ENCODE measurements at places on chromosomes 16 and 17.

DNA sequence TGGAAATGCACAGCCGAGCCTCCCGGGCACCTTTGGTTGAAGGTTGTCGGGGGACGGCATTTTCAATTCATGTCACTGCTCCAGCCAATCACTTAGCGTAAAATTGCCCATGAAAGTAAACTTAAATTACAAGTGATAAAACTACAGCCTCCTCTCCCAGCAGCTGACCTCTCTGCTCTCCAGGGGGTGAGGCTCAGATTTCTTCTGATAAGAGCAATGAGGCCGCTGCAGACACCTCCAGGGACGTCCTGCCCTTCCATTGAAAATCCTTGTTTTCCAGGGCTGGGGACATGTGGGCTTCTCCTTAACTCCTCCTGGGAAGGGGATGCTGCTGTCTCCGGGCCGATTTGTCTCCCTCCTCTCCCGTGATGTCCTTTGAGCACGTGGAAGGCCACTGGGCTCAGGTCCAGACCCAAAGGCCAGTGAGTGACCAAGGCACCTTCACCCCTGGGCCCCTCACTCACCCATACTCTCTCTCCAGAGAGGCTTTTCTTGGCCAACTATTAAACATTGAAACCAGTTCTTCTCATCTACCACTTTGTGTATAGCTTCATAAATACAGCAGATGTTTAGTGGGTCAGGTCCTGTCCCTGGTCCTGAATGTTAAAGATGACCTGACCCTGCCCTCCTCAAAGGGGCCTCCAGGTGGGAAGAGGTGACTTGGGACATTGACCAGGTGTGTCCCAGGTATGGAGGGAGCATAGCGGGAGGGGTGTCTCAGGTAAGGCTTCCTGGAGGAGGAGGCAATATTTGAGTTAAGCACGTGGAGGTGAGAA lies 52.3 kb downstream of the MGAT5B start:
- no peak for DNase-seq

DNA sequence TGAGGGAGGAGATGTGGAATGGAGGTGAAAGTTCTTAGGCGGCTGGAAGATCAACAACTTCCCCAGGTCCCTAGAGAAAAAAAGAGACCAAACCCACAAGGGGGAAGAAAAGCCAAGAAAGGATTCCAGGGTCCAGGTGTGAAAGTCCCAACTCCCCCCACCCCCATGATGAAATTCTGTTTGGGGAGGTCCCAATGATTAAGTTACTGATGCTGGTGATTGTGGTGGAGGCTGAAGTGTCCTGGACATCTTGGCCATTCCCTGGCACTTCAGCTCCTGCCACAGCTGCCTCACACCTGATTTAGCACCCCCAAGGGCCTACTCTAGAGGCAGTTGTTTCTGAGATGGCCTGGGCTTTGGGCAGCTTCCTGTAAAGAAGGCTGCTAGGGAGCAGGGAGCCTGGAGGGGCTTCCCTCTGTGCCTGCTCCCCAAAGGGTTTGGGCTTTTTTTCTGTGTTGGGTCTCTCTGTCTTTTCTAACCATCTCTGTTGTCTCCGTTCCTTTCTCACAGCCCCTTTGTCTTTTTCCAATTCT lies 13.1 kb downstream of the HOXB4 start:
- no peak for DNase-seq

DNA sequence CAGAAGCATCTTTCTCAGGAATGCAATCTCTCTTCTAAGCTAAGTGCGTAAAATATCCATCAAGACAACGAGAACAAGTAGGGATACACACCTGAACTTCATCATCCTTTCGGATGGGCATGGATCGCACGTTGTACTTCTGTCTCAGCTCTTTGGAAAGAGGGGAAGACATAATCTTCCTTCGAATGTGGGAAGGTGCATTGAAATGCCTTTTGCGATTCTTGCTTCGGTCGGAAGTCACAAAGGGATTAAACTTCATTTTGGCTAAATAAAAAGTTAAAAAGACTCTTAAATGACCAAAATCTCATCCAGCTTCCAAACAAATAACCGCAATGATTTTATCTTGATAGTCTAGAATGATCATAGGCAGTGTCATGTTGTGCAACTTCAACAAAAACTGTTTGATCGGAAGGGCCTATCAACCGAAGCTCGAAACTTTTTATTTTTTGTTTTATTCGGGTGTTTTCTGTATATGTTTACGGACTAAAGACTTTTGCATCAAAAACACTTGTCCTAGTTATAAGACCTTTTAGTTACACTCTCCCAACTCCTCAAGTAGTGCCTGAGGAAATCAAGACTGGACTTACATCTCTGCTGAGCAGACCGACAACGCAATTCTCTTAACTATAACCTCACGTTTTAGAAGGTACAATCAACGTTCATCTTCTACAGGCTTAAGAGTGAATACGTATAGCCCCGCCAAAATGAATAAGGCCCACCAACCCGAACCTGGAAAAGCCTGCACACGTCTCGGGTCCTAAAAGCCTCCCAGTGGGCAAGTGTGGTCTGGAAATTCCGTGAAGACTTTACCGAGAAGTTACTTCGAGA lies 727 bp downstream of the RPL26 start:
- no peak for DNase-seq

DNA sequence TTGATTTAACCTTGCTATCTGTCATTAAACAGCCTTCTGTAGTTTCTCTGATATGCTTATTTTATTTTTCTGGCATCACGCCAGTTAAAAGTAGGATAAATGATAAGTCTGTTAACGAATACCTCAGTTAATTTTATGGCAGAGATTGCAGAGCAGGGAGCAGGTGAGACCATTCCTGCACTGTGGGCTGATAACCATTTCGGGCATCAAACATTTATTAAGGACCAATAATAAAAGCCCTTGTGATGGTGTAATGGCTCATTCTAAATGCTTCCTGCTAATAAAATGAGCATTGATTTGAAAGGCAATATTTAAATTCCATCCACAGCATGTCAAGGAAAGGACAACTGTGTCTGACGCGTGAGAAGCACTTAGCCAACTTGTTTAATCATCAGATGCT lies 94.1 kb downstream of the ASIC2 start:
- DNase-seq = no peak

DNA sequence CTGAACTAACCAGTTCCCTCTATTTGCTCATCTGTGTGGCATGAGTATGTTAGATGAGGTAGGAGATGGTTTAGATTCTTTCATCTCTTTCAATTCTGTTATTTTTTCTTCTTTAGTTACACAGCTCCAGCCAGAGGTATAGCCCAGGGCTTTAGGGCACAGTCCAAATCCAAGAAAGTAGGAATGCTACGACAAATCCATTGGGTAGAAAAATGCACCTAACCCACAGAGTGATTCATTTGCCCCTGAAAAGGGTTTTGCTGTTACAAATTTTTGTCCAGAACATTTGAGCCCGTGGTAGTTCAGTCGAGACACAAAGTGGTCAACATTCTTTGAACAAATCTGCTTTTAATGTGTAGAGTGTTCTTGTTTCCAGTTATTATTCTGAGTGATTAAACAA lies 250.7 kb downstream of the HS3ST3A1 start:
- DNase-seq = no peak

DNA sequence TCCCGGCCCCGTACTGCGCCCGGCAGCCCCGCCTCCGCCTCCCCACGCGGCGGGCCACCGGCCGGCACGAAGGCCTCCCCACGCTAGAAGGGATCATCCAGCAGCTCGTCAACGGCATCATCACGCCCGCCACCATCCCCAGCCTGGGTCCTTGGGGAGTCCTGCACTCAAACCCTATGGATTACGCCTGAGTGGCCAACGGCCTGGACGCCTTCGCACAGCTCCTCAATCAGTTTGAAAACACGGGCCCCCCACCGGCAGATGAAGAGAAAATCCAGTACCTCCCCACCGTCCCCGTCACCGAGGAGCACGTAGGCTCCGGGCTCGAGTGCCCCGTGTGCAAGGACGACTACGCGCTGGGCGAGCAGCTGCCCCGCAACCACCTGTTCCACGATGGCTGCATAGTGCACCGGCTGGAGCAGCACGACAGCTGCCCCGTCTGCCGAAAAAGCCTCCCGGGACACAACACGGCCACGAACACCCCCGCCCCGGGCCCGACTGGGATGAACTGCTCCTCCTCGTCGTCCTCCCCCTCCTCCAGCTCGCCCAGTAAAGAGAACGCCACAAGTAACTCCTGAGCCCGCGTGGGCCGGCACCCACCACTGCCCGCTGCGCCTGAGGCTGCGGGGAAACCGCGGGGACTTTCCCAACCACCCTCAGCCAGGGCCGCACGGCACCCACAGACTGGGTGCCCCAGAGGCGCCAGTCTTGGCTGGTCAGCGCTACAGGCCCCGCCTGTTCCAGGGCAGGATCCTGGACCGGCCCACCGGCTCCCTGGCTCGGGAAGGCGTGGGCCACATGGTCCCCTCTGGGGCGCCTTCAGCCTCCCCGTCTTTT lies 39.0 kb upstream of the AKAP1 start:
- DNase-seq = no peak

DNA sequence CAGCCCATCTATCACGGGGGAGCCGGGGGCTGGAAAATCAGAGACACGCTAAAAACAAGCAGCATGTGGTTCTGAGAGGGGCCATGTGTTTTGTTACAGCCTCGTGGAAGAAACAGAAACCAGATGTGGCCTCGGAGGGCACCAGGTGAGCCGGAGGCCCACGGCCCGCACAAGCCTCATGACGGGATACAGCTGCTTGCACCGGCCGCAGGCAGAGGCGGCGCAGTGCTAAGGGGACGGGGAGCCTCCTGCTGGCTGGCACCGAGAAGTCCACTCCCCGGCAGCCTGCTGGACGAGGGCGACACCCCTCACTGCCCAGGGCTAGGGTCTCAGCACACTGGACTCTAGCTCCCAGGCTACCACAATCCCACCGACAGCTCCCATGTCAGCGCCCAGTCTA lies 19.2 kb downstream of the NDUFAF8 start:
- no peak for DNase-seq

GRCh38 chr16:50381679-50382440 lies 13.1 kb upstream of the BRD7 start:
- DNase-seq = no peak

- DNase-seq = no peak
Observed at GRCh38 chr17:18027280-18027679, 11.7 kb downstream of the ATPAF2 start.

- no peak for DNase-seq
Observed at GRCh38 chr16:88705801-88706228, 393 bp downstream of the RNF166 start.

DNA sequence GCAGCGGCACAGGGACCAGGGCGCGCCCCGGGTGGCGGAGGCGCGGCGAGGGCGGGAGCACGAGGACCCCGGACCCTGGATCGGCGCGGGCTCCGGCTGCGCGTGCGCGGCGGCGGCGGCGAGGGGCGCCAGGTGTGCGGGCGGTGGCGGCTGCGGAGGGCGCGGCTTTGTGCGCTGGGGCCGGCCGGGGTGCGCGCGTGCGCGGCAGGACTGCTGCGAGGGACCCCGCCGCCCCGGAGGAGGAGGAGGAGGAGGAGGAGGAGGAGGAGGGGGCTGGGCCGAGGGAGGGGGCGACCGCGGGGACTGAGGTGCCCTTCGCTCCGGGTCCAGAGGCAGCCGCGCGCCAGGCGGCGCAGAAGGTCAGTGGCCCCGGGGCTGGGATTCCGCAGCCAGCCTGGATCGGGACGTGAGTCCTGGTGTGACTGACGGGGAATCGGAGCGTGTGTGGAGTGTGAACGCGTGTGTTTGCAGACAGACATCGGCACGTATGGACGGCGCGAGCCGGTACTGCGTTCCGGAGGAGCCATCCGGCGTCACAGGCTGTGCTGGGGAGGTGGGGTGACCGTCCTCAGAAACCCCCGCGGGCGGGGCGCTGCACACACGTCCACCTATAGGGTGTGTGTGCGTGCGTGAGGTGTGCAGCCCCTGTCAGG lies 19.5 kb upstream of the RAP1GAP2 start:
- DNase-seq = no peak

GRCh38 chr16:77359065-77359502 lies 75.8 kb downstream of the ADAMTS18 start:
- no peak for DNase-seq

DNA sequence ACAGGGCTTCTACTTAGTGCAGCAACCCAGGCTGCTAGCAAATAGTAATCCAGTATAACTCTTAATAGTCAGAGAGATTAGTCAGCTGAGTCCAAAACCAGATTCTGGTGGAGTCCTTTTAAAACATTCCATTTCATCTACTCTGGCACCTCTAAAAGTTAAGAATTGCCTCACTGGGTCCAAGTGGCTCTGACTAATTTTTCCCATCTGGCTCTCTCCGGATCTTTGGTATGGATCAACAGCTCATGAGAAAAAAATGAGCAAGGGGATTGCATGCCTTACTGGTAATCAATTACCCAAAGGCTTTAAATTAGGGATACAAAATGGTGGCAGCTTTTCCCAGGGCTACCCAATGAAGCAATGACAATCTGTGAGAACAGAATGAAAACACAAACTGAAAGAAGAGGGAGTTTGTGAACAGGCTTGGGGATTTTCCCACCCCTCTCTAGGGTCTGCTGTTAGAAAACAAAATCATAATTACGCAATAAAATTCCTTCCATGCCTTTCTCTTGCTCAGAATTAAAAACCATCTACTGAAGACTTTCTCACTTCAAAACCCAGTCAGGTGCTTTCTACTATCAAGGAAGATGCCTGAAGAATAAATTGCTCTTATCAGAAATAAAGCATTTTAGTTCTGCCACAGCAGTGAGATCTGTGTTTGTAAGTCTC lies 84.6 kb upstream of the PMFBP1 start:
- DNase-seq = no peak

- DNase-seq = no peak
Observed at GRCh38 chr16:427250-427649, 1.8 kb downstream of the RAB11FIP3 start.

DNA sequence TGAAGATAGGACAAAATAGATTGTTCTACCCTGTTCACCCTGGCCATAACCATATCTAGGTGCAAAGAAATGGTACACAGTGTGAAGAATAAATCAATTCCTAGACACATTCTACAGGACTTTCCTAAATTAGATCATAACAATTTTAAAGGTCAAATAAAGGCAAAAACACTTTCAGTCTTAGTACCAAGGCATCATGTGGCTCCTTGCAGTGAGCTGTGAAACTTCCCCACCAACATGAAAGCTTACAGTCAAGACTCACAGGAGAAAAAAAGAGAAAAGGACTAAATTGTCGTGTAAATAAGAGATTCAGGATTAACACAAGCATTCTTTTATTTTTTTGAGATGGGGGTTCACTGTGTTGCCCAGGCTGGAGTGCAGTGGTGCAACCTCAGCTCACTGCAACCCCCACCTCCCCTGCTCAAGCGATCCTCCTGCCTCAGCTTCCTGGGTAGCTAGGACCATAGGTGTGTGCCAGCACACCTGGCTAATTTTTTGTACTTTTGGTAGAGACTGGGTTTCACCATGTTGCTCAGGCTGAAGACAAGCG lies 14.2 kb downstream of the NSMCE1 start:
- DNase-seq = no peak

DNA sequence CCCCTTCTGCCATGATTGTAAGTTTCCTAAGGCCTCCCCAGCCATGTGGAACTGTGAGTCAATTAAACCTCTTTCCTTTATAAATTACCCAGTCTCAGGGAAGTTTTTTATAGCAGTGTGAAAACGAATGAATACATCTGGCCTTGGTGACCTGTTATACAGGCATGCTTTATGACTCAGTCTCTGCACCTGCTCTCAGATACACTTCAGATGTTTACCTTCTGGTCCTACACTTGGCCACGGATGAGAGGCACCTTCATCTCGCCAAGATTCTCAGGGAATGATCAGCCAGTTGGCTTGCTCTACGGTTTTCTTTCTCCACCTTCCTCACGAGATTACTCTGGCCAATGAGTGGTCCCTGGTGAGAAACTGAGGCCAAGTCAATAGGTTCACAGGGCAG lies 304.7 kb downstream of the CA10 start:
- no peak for DNase-seq

GRCh38 chr17:80969030-80969673 lies 22.5 kb upstream of the CHMP6 start:
- DNase-seq = no peak

All from right renal cortex interstitium (tissue), 3 donors.